Stimulated activated CD8-positive, alpha-beta memory T cell treated with anti-CD3 and anti-CD28 coated beads, Interleukin-12 subunit alpha, Interleukin-12 subunit beta, amount 100 ng/mL, for 4 hours (primary cell): ENCODE measurements at places on chromosomes 4 and X.

GRCh38 chrX:50838820-50839600 lies 25.0 kb upstream of the SHROOM4 start:
- DNase-seq, result no peak

- no peak for DNase-seq
Observed at GRCh38 chr4:57404483-57404882, 294.3 kb upstream of the IGFBP7 start.

DNA sequence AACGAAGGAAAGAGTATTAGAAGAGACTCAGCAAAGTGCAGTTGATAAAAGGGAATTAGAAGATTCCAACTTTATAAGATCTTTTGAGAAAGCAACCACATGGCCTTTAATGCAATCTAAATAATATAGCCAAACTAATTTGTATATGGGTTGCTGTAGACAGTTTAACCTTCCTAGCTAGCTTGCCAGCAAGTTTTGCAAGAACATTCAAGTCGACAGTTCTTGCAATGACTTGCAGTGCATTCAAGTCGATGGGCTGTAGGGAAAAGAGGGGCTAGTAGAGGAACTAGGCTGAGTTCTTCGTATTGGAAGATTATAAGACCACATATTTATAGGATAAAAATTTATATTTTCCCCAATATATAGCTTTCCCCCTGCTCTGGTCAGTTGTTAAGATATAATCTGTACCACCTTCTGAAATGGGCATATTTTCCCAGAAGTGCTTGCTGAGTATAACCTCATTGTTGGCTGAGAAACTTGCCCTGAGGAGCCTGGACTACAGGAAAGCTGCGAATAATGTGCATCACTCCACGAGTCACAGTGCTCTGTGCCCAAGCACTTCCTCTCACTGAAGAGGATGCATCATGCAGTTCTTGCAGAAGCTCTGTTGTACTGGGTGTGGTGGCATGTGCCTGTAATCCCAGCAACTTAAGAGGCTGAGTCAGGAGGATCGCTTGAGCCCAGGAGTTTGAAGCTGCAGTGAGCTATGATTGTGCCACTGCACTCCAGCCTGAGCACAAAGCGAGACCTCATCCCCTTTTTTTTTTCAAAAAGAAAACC lies 56.7 kb downstream of the DOCK11 start:
- DNase-seq, result no peak

GRCh38 chrX:31128855-31129254 lies 57.0 kb upstream of the FTHL17 start:
- DNase-seq, result no peak

DNA sequence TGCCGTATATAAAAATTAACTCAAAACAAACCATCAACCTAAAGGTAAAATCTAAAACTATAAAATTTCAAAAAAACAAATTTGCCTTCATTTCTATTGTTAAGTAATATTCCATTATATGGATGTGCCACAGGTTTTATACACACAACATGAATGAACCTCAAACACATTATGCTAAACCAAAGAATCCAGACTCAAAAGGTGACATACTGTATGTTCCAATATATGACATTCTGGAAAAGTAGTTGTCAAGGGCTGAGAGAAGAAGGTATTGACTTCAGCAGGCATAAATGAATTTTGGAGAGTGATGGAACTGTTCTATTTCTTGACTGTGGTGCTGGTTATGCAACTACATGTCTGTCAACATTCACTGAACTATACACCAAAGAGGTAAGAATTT lies 56.6 kb downstream of the CNOT6L start:
- no peak for DNase-seq

DNA sequence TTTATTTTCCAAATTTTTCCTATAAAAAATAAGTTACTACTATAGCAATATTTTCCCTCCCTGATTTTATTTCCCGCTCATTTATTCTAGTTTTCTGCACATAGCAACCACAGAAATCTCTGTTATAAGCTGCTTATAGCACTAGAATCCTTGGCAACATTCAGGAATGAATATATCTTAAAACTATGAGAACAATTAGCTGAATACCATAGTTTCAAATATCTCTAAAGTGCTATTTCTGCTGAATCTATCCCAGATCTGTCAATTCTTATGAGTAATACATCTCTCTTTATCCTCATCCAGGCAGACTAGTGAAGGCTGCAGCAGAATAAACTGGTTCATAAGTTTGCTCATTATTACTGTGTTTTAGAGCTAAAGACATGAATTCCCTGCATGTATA lies 622.9 kb upstream of the DIPK2B start:
- DNase-seq, result no peak

- DNase-seq, result no peak
Observed at GRCh38 chrX:2390754-2391153, 110.0 kb downstream of the DHRSX start.

DNA sequence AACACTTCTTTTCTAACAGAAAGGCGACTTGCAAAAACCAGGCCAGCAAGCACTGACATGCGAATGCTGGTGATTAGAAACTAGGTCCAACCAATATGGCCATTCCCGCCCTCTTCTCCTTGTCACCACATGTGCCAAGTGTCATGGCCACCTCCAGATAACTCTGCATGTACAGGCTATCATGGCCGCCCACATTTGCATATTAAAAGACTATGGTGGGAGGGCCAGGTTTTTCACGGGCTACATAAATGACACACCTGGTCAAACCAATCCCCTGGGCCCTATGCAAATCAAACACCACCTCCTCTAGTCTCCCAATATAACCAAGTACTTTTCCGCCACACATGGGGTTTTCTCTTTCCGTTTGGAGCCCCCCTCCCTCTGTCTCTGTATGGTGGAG lies 40.1 kb downstream of the NUDT11 start:
- DNase-seq, result no peak

- DNase-seq, result no peak
Observed at GRCh38 chr4:76563454-76564122, 128.6 kb downstream of the SHROOM3 start.

DNA sequence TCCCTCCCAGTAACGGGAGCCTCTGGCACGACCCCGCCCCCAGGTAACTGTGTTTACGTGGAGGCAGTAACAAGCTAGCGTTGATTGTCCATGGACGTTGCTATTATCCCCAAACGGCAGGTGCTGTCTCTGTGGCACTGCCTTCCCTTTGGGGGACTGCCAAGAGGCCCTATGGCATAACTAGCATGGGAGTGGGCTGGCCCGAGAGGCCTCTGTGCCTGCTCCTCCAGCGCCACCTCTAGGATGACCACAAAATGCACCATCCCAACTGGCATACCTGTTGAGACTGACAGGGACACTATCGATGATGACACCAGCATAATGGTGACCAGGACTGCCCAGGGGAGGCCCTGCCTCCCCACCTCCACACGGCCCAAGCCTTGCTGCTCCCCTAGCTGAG lies 1.5 kb downstream of the SRPK3 start:
- DNase-seq, result no peak

GRCh38 chr4:79334783-79335182 lies 8.9 kb upstream of the NAA11 start:
- DNase-seq, result no peak

GRCh38 chr4:62627671-62628070 lies 1427.5 kb downstream of the ADGRL3 start:
- no peak for DNase-seq

- no peak for DNase-seq
Observed at GRCh38 chr4:145735347-145735675, 55.4 kb downstream of the C4orf51 start.

- DNase-seq, result no peak
Observed at GRCh38 chr4:57351731-57352130, 241.5 kb upstream of the IGFBP7 start.

- no peak for DNase-seq
Observed at GRCh38 chr4:66693694-66694093, 851.6 kb downstream of the CENPC start.

- DNase-seq, result no peak
Observed at GRCh38 chr4:102616636-102617035, 115.5 kb downstream of the NFKB1 start.

- no peak for DNase-seq
Observed at GRCh38 chrX:39397561-39398199, 596.4 kb downstream of the MID1IP1 start.

DNA sequence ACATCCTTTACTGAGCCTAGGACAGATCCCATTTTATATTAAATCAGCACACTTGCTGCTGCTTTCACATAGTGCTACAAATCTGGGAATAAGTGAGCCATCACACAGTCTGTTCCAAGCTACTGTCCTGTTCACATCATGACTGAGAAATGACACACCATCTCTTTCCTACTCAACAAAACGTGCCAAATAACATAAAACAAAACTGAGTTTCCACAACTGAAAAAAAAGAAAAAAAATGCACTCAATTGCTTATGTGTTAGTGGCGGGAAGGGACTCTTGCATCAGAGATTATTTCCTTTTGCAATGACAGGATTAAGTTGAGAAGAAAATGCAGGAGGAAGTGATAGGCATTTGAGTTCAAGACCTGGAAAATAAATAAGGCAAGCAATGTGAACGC lies 109.0 kb downstream of the SHROOM4 start:
- DNase-seq, result no peak

GRCh38 chrX:120251471-120252011 lies 929 bp downstream of the ZBTB33 start:
- DNase-seq, result no peak

DNA sequence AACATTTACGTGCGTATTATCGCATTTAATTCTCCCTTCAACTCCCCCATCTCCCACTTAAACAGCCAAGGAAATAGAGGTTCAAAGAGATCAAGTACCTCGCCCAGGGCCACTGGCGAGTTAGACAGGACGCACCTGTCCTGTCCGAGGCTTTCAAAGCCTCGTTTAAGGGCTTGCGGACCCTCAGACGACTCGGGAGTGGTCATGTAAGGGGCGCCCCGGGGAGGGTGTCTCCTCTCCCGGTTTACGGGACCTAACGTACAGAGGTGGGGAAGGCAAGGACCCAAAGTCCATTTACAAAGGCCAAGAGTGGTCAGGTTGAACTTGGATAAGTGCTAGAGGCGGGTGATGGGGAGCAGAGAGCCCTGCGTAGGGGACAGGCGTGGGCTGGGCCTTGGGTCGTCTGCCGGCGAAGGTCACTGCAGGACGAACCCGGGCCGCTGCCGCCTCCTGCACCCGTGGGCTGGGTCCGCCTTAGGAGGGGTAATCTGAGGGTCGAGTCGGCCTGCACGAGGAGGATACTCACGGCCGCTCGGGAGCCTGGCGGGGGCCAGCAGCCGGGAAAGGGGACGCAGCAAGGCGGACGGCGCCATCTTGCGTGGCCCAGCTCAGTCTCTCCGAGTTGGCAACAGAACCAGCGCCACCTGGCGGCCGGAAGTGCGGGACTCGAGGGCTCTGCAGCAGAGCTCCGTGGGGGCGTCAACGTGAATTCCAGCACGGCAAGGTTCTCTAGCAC lies 5.9 kb upstream of the NAA15 start:
- peak; percentile 95 for DNase-seq

- no peak for DNase-seq
Observed at GRCh38 chrX:31222946-31223345, 151.1 kb upstream of the FTHL17 start.

- DNase-seq, result no peak
Observed at GRCh38 chr4:66564901-66565651, 894.8 kb upstream of the EPHA5 start.

DNA sequence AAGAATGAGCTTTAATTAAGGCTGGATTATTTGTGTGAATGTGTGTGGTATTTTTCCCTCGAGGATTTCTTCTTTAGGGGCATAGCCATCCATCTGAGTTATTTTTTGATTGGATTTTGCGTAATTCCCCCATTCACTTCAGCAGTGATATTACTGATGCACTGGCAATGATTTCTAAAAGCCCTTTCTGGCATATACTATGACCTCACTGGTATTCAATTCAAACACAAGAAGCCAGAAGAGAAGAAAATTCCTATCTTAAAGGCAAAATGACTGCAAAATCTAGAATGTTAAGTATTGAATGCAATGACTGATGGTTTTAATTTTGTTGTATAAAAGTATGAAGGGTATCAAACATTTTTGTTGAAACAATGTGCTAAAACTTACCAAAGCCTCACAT lies 71.1 kb upstream of the DDIT4L start:
- no peak for DNase-seq

- no peak for DNase-seq
Observed at GRCh38 chr4:10492464-10492863, 35.2 kb upstream of the ZNF518B start.

DNA sequence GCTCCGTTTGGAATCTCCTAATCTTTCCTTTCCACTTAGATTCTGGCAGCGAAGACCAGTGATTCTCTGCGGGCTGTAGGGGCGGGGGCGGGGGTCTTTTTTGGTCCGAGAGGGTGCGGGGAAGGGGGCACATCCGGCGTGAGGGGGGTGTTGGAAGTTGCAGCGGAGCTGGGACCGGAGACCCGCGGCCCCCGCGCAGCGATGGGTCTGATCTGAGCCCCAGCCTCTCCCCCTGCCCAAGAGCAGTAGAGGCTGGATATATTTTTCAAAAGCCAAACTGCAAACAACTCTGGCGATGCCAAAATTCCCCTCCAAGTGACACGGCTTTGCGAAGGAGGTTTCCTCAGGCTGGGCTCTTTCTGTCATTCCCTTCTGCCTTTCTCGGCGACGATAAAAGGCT lies 355 bp downstream of the GRID2 start:
- DNase-seq, result no peak

DNA sequence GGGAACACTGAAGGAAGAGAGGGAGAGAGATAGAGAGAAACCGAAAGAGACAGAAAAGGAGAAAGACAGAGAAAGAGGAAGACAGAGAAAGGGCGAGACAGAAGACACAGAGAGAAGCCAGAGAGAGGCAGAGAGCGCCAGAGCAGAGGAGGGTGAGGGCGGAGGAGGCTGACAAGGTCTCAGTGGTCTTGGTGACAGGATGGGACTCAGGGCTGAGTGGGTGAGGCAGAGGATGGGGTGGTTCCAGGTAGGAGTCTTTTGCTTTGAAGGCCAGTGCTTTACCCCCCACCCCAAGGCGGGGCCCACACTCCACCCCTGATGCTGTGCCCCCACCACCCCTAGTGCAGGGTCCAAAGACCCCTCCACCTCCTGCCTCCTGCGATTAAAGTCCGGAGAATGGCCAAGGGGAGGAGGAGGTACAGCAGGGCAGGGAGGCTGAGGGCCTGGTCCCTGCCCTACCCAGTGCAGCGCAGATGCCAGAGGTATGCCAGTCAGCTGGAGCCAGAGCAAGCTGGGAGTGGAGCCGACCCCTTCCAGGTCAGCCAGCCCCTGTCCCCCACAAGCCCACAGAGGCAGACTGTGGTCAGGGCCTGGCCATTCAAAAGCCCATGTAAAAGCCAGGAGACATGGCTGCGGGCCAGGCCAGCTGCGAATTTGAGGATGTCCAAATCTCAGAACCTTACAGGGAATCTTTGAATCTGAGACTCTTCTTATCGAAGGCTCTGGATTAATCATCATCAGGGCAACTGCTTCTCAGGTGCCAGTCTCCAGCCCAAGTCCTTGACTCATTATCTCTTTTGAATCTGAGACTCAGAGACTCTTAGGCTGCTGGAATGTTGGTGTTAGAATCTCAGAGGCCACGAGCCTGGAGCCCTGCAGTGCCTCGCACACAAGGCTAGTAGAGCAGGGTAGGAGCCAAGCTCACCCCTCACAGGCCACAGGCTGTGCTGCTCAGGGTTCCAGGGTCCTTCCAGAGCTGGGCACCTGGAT lies 758 bp downstream of the IQSEC2 start:
- no peak for DNase-seq
